ENCODE measurements at places on chromosomes 7 and 10.

DNA sequence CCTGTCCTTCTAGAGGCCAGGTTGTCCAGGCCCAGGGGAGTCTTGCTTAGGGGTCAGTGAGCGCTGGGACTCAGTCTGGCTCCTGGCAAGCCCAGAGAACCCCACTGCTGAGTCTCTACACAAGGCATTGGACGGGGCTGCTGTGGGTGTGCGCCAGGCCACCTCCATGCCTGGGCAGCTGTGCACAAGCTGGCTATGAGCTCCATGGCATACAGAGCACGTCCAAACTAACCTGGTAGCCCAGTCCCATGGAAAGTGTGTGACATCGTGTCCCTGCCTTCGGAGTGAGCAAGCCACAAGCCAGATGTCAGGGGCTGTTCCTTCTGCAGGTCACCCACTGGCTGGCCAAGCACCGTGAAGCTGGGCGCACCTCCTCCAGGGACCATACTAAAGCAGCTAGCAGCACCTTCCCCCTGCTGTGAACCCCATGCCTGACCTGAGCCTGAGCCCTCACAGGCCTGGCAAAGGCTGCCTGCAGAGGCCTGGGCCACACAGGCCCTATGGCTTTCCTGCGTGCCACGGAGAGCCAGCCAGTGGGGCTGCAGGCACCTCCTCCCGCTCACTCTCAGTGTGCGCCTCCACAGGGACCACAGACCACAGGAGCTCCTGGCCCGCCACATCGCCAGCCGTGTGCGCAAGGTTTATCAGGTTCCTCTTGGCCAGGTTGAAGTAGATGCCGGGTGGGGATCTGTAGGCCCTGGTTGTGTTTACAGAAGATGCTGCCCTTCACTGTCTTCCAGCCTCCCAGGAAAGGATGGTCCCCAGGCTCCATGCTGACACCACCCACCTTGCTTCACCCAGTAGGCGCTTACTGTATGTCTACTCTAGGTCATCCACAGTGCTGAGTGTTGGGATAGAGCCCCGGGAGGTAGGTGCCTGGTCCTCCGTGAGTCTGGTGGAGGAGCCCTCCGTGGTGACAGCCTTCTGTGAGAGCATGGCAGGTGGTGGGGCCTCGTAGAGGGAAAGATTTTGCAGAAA is 219.7 kb downstream of the EBF3 start:
- no peak for DNase-seq

DNA sequence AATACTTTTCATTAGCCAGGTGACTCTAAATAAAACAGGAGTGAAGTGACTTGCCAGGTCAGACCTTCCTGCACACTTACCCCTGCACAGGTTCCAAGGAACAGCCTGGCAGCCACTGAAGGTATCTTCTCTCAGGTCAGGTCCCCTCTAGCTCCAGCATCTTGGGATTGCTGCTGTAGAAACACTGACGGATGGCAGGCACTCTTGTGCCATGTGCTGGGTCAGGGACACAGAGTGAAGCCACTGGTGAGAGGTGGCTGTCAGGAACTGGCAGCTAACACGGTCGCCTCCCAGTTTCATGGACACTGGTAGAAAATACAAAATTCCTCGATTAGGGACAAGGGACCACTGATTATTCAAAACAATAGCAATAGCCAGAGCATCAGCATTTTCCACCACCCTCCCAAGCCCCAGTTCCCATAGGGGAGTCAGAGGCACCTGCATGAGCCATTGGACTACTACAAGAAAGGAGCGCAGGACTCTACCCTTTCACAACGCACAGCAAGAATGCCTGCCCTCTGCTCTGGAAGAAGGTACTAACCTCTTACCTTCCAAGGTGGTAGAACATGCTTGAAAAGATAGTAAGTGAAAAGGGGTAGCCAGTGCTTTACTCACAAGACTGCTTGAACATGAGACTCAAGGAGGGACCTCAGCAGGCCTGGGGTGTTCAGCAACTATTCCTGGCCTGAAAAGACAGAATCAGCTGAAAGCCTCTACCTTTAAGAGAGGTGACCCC is 5.1 kb upstream of the MYO1G start:
- no peak for DNase-seq

- DNase-seq = no peak
Measured at GRCh38 chr10:22491931-22492615, 146.8 kb downstream of the SPAG6 start.

DNA sequence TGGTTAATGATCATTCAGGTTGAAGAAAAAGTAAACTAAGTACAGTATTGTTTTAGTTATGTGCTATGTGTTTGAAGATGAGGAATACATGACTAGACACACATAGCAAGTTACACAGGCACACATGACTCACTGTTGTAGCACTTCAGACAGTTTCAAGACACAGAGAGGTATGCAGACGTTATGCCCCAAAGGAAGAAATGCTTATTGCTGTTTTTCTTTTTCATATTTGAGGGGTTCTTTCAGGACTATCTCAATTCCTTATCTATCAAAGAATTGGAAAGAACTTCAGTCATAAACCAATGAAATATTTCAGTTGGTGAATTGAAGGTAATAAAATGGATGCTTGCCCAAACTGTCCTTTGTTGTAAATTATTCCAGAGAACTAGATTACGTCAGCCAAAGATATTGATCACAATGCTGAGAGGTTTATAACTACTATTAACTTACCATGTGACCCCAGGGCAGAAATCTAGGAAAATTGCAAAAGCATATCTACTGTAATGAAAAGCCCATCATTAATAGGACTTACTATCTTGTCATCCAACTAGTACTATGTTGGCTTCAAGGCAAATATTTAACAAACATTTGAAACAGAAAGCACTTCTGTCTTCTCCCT is 61.2 kb upstream of the CAPZA2 start:
- no peak for DNase-seq

DNA sequence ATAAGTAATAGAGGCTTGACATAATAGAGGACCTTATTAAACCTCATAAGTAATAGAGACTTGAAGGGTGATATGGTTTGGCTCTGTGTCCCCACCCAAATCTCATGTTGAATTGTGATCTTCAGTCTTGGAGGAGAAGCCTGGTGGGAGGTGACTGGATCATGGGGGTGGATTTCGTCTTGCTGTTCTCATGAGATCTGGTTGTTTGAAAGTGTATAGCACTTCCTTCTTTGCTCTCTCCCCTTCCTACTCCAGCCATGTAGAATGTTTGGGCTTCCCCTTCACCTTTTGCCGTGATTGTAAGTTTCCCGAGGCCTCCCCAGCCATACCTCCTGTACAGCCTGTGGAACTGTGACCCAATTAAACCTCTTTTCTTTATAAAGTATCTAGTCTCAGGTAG is 8.6 kb downstream of the KIFBP start:
- no peak for DNase-seq

DNA sequence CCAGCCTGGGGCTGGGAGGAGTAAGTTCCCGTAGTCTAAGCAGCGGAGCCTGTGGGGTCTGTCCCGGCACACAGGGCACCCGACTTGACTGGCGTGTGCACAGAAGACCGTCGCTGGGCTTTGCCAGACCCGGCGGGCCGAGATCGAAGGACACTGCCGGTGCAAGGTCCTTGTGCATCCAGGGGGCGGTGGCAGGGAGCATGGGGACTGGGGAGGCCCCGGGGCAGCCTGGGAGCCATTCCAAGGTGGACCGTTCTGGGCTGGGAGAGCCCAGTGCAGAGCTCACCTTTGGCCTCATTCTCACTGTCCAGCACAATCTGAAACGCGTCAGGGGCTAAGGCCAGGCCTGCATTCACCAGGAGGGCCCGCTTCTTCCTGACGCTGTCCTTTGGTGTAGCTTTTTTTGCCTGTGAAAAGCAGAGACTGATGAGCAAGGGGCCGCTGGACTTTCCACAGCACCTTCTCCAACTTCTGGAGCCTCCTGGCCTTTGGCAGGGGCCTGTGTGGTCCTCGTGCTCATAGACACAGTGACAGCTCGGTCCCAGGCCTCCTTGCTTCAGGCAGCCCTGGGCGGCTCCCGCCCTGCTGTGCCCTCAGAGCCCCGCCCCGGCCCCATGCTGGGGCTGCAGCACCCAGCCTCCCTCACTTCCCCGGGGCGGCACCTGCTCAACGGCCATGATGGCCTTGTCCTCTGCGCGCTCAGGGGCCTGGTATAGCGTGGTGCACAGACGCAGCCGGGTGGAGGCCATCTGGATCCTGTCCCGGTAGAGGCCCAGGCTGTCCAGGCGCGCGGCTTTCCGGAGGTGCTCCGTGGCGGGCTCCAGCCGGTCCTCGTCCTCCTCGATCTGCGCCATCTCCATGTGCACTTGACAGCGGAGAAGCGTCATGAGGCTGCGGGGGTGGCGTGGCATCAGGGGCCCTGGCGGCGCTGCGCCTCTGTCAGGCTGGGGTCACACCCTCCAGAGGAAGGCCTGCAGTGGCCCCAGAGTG is 20.3 kb downstream of the CFAP46 start:
- no peak for DNase-seq

GRCh38 chr10:93456480-93456879 is 25.7 kb downstream of the MYOF start:
- no peak for DNase-seq

GRCh38 chr7:97454636-97455035 is 277.2 kb upstream of the TAC1 start:
- DNase-seq = no peak

- DNase-seq = no peak
Measured at GRCh38 chr7:17910377-17910776, 29.9 kb downstream of the SNX13 start.

DNA sequence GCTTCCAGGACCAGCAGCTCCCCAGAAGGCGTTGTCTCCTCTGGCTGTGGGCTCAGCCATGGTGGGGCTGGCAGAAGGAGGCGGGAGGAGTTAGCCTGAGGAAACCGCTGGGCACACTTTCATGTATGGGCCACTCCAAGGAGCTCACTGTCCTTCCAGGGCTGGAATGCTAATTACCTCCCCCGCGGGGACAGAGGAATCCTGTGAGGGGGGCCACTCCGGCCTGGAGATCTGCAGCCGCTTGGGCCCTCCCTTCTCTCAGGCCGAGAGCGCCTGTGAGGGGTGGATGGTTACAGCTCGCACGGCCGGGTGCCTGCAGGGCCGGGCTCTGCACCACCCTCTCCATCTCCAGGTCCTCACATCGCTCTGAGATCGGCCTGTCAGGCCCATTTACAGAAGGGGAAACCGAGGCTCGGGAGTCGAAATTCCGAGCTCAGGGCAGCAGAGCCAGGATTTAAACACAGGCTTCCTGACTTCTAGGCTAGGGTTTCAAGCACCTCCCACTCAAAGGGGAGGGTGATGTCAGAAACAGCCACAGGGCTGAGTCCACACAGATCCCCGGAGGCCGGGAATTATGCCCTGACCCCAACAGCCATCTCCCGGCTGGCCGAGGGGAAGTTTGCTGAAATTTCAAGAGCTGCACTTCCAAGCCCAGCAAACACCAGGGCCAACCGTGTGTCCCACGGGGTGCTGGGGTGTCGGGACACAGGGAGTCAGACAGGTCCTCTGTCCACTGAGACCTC is 59.1 kb downstream of the PDGFA start:
- no peak for DNase-seq

GRCh38 chr7:94042381-94042780 is 38.2 kb upstream of the BET1 start:
- DNase-seq = no peak

- no peak for DNase-seq
Measured at GRCh38 chr10:70846795-70847194, 31.0 kb downstream of the SGPL1 start.

DNA sequence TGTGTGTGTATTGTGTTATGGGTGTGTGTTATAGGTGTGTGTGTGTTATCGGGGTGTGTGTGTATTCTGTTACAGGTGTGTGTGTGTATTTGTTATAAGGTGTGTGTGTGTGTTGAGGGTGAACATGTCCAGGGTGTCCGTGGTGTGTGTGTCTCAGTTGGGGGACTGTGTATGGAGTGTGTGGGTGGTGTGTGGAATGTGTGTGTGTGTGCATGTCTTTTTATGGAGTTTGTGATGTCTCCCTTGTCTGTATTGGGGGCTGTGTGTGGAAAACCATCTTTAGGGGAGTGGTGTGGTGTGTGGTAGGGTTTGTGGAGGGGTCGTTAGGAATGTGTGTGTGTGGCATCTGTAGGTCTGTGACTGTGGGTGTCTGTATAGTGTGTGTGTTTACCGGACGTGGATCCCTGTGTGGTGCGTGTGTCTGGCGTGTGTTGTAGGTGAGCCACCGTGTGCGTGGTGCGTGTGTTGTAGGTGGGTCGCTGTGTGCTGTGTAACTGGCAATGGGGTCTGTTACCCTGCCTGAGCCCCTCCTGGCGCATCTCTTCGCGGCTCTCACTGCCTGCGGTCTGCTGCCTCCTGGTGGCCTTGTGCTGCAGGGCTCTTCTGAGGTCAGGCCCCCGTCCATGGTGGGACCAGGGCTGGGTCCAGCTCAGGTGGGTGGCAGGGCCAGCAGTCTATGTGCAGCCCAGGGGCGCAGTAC is 61.7 kb downstream of the PALD1 start:
- DNase-seq = no peak

DNA sequence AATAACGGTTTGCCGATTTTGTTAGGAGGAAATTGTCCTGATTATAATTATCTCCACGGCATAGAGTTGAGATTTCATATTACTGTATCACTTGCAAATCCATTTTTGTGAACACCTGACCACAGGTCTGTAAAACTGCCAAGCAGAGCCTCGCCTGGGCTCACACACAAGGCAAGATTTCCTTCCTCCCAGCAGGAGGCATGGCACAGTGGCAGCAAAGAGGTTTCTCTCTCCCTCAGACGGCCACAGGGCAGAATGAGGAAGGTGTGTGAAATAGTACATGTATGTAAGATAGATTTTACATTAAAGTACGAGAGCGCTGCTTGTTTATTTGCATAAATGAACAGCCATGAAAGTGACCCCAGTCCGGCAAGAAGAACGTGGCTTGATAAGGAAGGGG is 130.1 kb downstream of the CELF2 start:
- DNase-seq = no peak

GRCh38 chr7:19932549-19933249 is 159.3 kb upstream of the TMEM196 start:
- DNase-seq = no peak

DNA sequence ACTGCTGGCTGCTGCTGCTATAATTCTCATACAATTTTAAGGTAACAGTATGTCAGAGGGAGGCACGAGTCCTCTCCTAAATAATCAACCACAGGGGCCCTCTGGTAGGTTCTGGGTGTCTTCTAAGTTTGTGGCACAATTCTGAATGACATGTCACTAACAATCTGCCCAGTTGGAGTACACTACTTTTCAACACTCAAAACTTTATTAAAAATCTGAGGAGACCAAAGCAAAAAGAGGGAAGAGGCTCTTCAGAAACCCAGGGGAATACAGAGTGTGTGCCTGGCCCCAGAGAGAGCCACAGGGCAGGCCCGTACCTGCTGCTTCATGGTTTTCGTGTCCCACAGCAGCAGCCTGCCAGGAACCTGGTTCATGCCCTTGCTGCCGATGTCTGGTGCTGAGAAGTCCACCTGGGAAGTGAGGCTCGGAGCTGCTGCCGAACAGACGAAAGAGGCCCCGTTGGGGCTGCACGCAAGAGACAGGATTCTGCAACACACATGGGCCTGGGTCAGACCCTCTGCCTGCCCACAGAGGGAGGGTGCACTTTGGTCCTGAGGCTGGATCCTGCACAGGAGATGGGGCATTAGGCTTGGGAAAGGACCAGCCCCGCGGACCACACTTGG is 18.3 kb downstream of the WDR91 start:
- DNase-seq = no peak
